NCI-H2171 (cell line): ENCODE measurements at places on chromosomes 4 and X.

GRCh38 chr4:57078685-57079521 is 31.3 kb downstream of the IGFBP7 start:
- peak; percentile 16 for DNase-seq

DNA sequence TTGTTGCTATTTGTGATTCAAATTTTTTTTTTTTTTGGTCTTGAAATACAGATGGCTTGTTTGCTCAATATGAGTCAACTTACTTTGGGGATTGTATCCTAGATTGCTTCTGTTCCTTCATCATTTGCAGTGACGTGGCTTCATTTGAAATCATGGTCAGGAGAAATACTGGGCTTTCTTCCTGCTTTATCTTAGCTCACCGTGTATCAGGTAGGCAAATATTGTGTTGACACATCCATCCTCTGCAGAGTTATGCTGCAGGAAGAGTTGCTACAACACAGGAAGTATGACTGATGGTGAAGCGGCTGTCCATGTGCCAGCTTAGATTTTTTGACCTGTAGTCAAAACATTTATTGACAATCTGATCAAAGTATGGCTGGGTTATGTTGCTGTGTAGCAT is 232.2 kb downstream of the C4orf33 start:
- DNase-seq = no peak

- DNase-seq = no peak
Measured at GRCh38 chr4:78532046-78532445, 19.5 kb upstream of the ANXA3 start.

DNA sequence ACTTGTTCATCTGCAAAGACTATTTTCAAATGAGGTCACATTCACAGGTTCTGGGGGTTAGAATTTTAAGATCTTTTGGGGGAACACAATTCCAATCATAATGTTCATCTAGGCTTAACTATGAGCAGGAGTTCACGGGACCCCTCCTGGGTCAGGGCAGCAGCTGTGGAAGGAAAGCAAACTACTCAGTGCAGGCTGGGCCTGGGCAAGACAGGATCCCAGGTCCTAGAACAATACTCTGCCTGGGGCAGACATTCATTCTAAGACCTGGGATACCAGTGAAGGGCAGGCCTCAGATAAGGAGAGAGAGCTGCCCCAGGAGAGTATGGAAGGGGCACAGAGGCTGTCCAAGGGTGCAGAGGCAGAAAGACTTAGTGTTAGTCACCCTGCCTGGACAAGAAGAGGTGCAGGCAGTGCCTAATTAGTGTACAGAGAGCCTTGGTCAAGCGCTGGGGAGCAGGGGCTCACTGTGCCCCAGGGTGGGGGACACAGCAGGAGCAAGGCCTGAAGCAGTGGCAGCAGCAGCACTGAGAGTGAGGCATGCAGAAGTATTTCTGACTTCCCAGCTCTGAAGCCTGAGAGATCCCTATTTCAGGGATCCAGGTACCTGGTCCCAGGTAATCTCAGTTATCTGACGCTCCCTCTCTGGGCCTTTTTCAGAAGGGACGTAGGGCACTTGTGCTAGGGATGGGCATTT is 123.0 kb upstream of the MAMLD1 start:
- no peak for DNase-seq
